ENCODE measurements at places on chromosomes 5 and 9. TPM values are rescaled to one million over a fixed set of nuclear protein-coding genes. Genes with fewer than 3 reads are reported as not detected.

Gene TSSK1B
- not detected for total RNA-seq

Gene GMCL2
- not detected for total RNA-seq

Gene PCDHB3
- not detected for total RNA-seq

Gene COL27A1
- total RNA-seq: 9.1 TPM

DNA sequence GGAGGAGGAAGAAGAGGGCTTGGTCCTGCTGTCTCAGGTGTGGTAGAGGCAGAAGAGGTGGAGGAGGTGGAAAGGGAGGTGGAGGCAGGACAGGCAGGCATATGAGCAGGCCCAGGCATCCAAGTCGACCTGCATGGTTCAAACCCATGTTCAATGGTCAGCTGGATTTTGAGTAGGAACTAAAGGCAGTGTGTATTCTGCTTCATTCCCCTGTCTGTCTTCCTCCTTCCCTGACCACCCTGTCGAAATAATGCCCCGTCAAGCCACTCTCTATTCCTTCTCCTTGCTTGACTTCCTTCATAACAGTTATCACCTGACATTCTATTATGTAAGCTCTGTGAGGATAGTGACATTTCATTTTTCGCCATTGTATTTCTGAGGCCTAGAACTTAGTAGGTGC, 34.8 kb downstream of the ATP6V0E1 start:
- no peaks in the 10 kb centered on the region for H3K27me3 ChIP-seq
- no peak for DNase-seq
- peaks cover 36% of the 10 kb centered on the region for H3K4me1 ChIP-seq
- H3K27ac ChIP-seq: peak overlapping the region; percentile 68

DNA sequence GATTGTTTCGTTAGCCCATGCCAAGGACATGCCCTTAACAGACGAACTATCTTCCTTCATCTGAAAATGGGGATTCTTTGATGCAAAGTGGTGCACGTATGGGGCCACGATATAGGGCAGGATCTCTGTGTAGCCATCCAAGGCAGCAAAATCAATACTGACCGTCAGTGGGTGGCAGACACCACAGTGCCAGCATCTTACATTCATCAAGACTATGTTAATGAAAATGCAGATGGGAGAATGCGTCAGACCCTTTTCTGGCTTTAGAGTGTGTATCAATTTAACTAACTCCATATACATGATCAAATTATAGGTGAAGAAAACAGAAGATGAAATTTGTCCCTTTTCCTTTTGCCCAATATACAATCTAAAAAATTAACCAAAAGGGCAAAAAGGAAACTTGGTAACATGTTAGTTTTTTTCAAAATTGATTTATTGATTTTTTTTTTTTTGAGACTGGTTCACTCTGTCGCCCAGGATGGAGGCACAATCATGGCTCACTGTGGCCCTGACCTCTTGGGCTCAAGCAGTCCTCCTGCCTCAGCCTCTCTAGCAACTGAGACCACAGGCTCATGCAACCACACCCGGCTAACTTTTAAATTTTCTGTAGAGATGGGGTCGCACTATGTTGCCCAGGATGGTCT, 169.2 kb upstream of the SPRY4 start:
- no peaks in the 10 kb centered on the region for H3K27me3 ChIP-seq
- no peak overlapping the region for H3K4me3 ChIP-seq
- no peak for DNase-seq
- H3K4me1 ChIP-seq: no peaks in the 10 kb centered on the region
- H3K36me3 ChIP-seq: no peaks in the 10 kb centered on the region

- H3K36me3 ChIP-seq: peaks cover 41% of the 10 kb centered on the region
- DNase-seq: no peak
- H3K27me3 ChIP-seq: no peaks in the 10 kb centered on the region
- no peak overlapping the region for H3K27ac ChIP-seq
These were observed 4.6 kb upstream of the GLE1 start for GRCh38 chr9:128499920-128500319.

GRCh38 chr5:142065273-142065672, 43.3 kb upstream of the NDFIP1 start:
- H3K4me1 ChIP-seq: peaks cover 22% of the 10 kb centered on the region
- H3K4me3 ChIP-seq: no peak overlapping the region
- no peak overlapping the region for H3K27ac ChIP-seq
- H3K36me3 ChIP-seq: no peaks in the 10 kb centered on the region

Data from activated CD4-positive, alpha-beta T cell treated with anti-CD3 and anti-CD28 coated beads for 36 hours (primary cell).